ENCODE measurements at places on chromosomes 5 and 9. TPM values are rescaled to one million over a fixed set of nuclear protein-coding genes. Genes with fewer than 3 reads are reported as not detected.

The GABRA6 gene
- not detected for total RNA-seq

The SLC25A48 gene
- not detected for total RNA-seq

The PIP5K1B gene
- total RNA-seq = 2.6 TPM

The CCT5 gene
- total RNA-seq = 57.6 TPM

The SH3RF2 gene
- 0.26 TPM for total RNA-seq

The SHISAL2B gene
- not detected for total RNA-seq

The PALM2AKAP2 gene
- 10.8 TPM for total RNA-seq

The TMEM167A gene
- 41.9 TPM for total RNA-seq

- no peak for DNase-seq
Measured at GRCh38 chr9:26391036-26391435, 501.6 kb downstream of the CAAP1 start.

- DNase-seq = no peak
Measured at GRCh38 chr5:24899180-24899579, 254.4 kb upstream of the CDH10 start.

DNA sequence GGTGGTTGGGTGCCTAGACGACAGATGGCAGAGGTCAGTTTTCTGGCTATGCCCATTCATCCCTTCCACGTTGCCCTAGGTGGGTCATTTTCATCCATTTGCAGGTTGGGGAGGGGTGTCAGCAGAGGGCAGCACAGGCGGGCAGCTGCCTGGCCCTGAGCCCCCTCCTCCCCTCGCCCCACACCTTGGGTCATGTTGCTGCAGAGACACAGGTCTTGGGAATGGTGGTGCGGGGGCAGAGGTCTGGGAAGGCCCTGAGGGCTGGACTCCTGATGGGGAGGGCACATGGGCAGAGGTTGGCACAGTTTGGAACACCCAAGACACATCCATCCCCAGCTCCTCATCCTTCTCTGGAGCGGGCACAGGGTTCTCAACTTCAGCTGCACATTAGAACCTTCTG is 103.2 kb upstream of the LMX1B start:
- no peak for DNase-seq

GRCh38 chr9:77909306-77909705 is 122.3 kb downstream of the GNAQ start:
- DNase-seq = no peak

DNA sequence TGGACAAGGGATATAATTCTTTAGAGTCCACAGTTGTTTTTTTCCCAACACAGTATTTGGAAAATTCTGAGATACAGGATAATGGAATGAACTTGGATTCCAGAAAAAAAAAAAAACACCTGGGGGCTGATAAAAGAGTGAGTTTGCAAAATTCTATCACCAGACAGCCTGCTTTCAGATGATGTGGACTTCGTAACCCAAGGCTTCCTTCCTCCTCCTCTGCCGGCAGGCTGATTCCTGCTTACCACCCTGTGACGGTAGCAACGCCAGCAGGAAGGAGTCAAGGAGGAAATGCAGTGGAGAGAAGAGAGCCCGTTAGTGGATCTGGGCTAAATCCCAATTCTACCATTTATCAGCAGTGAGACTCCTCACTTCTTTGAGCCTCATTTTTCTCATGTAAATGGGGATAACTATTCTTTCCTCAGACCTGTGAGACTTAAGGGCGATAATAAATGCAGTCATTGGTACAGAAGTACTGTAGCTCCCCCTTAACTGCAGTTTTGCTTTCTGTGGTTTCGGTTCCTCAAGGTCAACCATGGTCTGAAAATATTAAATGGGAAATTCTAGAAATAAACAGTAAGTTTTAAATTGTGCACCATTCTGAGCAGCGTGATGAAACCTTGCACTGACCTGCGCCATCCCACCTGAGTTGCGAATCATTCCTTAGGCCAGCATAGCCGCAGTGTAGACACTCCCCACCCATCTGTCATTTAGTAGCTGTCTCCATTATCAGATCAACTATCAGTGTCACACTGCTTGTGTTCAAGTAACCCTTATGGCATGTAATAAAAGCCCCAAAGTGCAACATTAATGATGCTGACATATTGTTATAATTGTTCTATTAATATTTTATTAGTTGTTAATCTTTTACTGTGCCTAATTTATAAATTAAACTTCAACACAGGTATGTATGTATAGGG is 71.4 kb downstream of the DCP2 start:
- no peak for DNase-seq

- DNase-seq = no peak
Measured at GRCh38 chr5:141389153-141390042, 1.9 kb downstream of the PCDHGB4 start.

DNA sequence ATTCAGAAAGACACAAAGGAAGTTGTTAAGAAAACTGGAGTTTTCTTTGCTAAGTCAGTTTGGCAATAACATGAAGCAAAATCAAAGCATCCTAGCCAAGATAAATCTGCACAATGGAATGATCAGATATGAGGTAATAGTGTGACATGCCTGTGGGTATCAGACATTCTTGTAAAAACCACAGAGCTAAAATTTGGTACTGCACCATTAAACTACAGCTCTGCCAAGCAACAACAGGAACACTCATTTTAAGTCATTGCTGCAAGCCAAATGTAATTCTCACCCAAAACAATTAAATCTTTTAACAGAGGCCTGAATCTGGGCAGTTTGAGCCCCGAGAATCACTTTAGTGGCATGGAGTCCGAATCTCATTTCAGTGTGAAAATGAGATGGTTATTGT is 96.6 kb downstream of the VCAN start:
- DNase-seq = no peak

DNA sequence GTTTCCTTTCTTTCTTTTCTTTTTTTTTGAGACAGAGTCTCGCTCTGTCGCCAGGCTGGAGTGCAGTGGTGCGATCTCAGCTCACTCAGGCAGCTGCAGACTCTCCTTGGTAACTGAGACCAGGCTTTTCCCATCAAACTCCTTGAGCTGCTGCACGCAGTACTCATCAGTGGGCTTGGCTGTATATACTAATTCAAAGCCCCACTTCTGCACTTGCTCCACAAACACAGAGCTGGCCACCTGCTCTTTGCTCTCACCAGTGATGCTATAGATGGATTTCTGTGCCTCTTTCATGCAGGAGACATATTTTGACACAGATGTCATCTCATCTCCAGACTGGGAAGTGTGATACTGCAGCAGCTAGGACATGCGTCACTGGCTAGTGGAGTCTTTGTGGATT is 252.7 kb downstream of the AP3B1 start:
- DNase-seq = no peak

DNA sequence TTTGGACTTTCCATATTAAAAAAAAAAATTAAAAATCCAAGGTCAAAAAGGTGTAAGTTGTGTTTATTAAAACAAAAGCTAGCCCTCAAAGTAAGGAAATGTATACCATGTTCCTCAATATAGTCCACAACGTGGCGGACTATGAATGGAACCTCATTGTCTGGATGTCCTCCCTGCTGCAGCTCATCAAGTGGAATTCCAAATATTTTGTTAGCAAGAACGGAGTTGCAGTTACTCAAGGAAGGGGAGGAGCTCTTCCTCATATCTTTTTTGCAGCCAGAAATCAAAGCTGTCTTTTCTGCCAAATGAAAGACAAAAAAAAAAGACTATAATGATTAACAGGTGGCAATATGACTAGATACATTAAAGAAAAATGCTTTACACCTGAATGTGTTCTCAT is 14.0 kb downstream of the FAM13B start:
- DNase-seq = no peak

- DNase-seq = peak; percentile 61
Measured at GRCh38 chr9:126514037-126514821, 99.5 kb upstream of the LMX1B start.

- no peak for DNase-seq
Measured at GRCh38 chr5:16871746-16872339, 64.2 kb downstream of the MYO10 start.

GRCh38 chr9:131635285-131635684 is 90.0 kb downstream of the PRRT1B start:
- DNase-seq = peak; percentile 95

GRCh38 chr5:43386960-43387362 is 25.2 kb downstream of the CCL28 start:
- DNase-seq = no peak

GRCh38 chr5:135448071-135448739 is 1.1 kb upstream of the DCANP1 start:
- DNase-seq = no peak

DNA sequence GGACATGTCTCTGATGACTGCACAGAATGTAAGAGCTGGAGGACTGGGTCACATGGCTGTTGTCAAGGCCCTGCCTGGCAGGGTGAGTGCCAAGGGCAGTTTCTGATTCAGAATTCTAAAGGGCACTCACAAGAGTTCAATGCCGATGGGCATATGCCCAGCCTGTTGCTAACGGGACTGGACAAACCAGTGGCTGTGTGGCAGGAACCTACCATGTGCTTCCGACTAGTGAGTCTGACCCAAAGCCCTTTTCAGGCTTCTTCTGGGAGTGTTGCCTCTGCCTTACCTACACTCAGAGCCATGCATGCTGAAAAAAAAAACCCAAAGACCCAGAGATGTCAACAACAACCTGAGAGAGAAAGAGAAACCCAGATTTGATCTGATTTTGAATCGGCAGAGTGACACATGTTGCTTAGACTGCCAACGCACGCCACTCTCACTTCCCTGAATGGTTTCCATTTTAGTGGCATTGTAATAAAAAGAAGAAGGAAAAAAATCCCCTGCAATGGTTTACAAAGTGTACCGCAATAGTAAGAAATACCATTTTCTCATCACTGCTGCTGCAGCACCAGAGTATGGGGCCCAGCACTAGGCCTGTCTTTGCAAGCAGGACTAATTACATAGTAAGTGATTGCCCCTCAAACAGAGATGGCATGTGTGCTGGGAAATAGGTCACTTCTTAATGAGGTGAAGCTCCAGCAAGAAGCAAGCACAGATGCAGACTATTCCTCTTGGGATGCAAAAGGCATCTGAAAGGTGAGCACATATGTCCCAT is 194.3 kb downstream of the PALM2AKAP2 start:
- no peak for DNase-seq

DNA sequence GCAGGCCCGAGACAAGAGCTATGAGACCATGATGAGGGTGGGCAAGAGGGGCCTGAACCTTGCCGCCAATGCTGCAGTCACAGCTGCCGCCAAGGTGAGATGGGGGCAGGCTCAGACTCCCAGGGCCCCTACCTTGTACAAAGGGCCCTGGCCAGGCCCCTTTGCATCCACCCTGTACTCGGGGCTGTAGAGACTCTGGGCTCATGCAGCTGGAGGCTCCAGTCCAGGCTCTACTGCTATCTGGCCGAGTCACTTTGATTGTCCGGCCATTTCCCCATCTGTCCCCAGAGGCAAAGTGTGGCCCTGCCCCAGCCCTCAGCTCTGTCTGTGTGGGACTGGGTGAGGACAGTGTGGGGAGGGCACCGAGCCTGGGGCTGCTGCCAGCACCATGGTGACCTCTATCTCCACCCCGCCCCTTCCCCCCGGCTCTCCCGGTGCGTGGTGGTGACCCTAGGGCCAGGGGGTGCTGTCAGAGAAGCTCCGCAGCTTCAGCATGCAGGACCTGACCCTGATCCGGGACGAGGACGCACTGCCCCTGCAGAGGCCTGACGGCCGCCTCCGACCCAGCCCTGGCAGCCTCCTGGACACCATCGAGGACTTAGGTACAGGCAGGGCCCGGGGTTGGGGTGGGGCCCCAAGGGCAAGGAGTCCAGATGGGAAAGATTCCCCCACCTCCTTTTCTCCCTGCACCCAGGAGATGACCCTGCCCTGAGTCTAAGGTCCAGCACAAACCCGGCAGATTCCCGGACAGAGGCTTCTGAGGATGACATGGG is 6.1 kb downstream of the REEP2 start:
- DNase-seq = no peak

- DNase-seq = no peak
Measured at GRCh38 chr5:38376404-38376803, 118.0 kb downstream of the EGFLAM start.

GRCh38 chr9:122039234-122039633 is 53.9 kb downstream of the TTLL11 start:
- DNase-seq = no peak

DNA sequence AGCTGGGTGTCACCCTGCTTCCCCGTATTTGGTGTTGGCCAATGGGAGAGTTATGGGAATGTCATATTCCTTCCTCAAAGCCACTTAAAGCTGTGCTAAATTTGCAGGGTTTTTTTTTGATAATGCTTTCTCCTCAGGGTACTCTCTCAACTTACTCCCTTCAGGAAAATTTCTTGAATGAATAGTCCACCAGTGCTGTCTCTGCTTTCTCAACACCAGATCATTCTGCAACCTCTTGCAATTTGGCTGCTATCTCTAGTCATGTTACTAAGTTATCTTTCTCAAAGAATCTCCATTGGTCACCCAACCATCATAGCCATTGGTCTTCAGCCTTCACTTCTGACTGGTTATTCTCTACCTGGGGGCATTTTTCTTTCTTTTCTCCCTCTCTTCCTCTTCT is 13.4 kb upstream of the TNFAIP8 start:
- DNase-seq = no peak

- no peak for DNase-seq
Measured at GRCh38 chr5:34709861-34710673, 53.9 kb downstream of the RAI14 start.

- DNase-seq = no peak
Measured at GRCh38 chr9:19116107-19116790, 11.0 kb downstream of the PLIN2 start.

GRCh38 chr9:87763286-87763685 is 37.4 kb downstream of the CTSL start:
- DNase-seq = no peak

GRCh38 chr5:62126090-62126489 is 179.9 kb upstream of the KIF2A start:
- DNase-seq = no peak

GRCh38 chr5:169367861-169368260 is 66.9 kb upstream of the SLIT3 start:
- no peak for DNase-seq

- DNase-seq = no peak
Measured at GRCh38 chr5:119347991-119348390, 7.8 kb upstream of the TNFAIP8 start.

- DNase-seq = no peak
Measured at GRCh38 chr5:75512383-75513074, 838 bp downstream of the POLK start.

GRCh38 chr5:153276151-153276550 is 214.3 kb upstream of the GRIA1 start:
- DNase-seq = no peak
